ENCODE measurements at places on chromosomes 13 and 19. TPM values are rescaled to one million over a fixed set of nuclear protein-coding genes. Genes with fewer than 3 reads are reported as not detected.

KIR3DL1 gene
- 0.79 TPM for total RNA-seq

SLC1A6 gene
- not detected for total RNA-seq

CGB8 gene
- total RNA-seq, result not detected

DNA sequence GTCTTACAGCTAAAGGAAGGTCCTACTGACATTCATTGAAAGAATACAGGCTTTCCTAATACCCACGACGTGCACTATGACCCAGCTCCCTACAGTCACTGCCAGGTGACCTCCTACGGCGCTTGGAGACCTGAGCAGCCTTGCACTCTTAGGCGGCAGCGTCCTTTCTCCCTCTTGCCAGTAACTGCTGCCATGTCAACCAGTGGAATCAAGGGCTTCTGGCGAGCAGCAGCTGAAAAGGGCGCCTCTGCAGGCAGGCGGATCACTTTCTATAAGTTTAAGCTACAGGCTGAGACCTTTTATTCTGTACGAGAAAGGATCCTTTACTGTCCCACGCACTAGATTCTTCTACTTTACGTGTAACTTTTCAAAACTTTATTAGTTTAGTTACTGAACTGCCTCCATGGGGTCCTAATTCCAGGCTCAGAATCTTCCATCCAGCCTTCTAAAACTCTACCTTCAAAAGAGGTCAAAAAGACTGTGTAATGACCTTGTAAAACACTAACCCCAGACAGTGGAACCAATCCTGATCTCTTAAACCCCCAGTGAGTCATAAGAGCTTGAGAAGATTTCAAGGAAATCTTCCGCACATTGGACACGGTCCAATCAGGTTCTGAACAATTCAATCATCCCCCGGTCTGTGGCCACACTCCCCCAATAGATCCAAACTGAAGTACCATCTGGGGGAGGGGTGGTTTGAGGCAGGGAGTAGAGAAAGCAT is 1.9 kb downstream of the KCTD12 start:
- H3K27ac ChIP-seq, result peak overlapping the region; percentile 82
- no peaks in the 10 kb centered on the region for H3K36me3 ChIP-seq
- peak; percentile 81 for DNase-seq
- H3K4me3 ChIP-seq, result peak overlapping the region; percentile 81

DNA sequence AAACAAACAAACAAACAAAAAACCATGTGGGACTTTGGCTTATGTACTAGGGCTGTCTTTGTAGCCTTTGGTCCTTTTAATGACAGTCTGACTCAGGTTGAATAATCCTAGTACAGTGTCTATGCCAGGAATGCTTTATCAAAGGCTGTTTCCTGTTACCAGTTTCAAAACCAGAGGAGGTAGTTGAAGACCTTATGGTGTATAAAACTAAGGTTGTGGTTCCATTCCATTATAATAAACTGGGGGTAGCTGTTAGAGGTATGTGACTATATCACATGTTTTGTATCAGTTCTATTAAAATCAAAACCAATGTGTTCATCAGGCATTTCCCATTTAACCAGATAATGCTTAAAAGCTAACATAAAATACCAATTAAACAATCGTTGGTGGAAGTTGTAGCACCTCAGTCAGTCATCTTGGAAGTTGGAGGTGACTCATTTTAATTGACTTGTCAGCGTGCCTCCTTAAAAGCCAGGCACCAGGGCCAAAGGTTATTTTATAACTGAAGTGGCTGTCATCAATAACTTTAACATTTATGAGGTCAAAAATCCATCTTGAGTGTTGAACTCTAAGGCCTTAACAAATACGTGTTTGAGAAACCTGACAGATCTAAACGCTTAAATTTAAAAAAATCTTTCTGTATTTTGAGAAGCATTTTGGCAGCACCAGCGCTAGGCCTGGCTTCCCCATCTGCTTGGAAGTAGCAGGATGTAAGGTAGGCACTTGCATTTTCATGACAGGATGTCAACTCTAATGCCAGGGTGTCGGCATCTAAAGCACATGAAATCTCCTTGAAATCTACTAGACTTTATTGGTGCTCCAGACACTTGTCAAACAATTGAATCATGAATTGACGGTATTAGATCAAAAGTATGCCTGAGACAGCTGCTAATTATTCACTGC is 162.5 kb downstream of the LMO7 start:
- H3K4me1 ChIP-seq, result no peaks in the 10 kb centered on the region
- H3K36me3 ChIP-seq, result peaks cover 12% of the 10 kb centered on the region
- no peaks in the 10 kb centered on the region for H3K27me3 ChIP-seq
- DNase-seq, result no peak
- H3K27ac ChIP-seq, result no peak overlapping the region

DNA sequence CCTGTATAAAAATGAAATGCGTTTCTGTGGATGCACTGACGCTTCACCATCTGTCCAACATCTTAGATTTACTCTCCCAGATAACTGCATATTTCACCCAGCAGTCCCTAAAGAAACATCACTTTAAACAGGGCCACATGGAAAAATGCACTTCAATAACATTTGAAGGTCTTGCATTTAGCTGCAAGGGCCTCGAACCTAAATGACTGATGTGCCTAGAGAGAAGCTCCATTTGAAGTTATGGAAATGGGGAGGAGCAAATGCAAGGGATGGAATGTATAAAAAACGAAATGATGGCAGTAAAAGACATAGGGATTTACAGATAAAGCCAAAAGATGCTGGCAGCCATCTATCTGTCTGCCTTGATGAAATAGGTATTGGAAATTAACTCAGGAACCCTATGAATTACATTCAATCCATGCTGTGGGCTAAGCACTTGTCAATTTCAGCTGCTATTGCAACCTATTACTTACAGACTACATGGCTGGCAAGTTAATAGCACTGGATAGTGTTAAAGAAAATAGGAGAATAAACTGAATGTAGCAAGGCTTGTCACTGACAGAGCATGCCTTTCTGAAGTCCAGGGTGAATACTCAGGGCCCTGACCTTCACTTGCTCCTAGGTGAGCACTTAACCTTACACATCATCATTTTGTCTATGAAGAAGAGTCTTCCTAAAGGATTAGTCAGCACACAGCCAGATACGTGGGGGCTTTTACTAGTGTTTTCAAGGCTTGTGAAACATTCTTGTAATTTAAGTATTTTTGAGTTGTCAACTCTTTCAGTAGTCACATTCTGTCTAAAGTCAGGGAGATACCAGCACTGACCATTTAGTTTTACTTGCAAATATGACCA is 963.4 kb downstream of the PCDH17 start:
- H3K4me1 ChIP-seq, result no peaks in the 10 kb centered on the region
- H3K4me3 ChIP-seq, result no peak overlapping the region
- no peaks in the 10 kb centered on the region for H3K36me3 ChIP-seq
- DNase-seq, result no peak
- H3K27me3 ChIP-seq, result no peaks in the 10 kb centered on the region

GRCh38 chr19:49499030-49499670 is 2.9 kb downstream of the RPS11 start:
- peak overlapping the region; percentile 42 for H3K4me3 ChIP-seq
- H3K36me3 ChIP-seq, result peaks cover 6% of the 10 kb centered on the region
- peak overlapping the region; percentile 98 for H3K27ac ChIP-seq
- peaks cover 37% of the 10 kb centered on the region for H3K4me1 ChIP-seq
- H3K27me3 ChIP-seq, result no peaks in the 10 kb centered on the region
- DNase-seq, result peak; percentile 81

DNA sequence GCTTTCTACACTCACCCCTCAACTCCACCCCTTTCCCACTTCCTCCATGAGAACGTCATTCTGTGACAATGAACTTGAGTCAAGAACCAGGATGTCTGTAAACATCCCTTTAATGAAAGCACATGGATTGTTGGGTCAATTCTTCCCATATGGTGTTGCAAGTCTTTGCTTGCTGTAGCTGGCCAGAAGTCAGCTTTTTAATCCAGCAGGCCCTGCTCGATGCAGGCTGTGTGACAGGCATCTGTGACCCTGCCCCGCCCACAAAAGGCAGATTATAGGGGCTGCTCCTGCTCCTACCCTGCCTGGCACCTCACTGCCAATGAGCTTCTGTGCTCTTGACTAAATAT is 78.0 kb downstream of the STARD13 start:
- peak overlapping the region; percentile 77 for H3K27ac ChIP-seq
- DNase-seq, result no peak
- H3K4me3 ChIP-seq, result no peak overlapping the region
- no peaks in the 10 kb centered on the region for H3K27me3 ChIP-seq
- H3K4me1 ChIP-seq, result peaks cover 42% of the 10 kb centered on the region

All from spleen (tissue), 13 donors.